ENCODE measurements at places on chromosomes 13 and 19.

DNA sequence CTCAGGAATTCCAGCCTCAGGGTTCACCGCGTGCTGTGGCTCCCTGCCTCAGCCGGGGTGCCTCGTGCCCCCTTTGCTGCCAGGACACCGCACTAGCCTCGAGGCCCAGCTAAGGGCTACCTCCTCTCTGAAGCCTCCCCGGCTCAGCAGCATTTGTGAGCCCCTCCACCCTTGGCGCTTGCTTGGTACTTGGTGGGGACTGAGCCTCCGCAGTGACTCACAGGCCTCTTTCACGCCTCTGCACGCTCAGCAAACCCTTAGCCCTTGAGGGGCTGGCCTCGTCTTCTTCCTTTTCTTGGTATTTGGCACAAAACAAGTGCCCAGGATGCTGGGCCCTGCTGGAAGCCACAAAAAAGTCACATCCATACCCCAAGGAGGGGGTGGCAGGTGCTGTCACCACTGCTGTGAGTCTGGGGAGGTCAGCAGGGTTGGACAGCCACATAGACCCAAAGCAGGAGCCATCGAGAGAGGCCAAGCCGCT lies 85.4 kb upstream of the TM9SF2 start:
- no peak for DNase-seq

DNA sequence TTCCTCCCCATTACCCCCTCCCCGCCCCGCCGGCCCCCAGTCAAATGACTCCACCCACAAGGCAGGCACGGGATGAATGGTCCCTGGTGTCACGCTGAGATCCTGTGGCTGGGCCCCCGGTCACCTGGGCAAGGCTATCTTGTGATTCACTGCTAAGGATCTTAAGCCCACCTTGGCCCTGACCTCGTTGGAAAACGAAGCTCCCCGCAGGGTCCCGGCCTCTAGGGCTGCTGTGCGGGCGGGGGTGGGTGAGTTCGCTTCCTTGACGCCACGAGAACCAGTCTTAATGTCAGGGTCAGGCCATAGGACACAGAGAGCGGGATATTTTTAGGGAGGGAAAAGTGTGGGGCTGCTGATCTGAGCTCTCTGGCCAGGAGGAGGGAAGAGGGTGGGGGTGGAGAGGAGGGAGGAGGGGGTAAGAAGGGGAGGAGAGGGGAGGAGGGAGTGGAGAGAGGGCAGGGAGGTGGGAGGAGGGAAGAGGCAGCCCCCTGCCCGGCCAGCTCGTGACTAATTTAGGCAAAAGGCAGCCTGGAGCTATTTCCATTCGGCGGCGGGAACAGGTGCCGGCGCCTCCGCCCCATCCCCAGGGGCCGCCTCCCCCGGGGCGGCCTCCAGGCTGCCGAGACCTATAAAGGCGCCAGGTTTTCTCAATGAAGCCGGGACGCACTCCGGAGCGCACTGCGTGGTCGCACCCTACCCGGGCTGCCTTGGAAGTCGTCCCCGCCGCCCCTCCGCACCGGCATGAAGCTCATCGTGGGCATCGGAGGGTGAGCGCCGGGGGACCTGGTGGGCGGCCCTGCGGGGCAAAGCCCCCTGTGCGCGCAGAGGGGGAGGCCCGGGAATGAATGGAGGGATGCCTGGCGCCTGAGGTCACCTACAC lies at the start of gene NMRK2:
Gene NMRK2 (plus strand): TSS at position 139 of the 880 bp plus-strand sequence. CDS start 603 bp downstream, at position 742.
- no peak for DNase-seq

DNA sequence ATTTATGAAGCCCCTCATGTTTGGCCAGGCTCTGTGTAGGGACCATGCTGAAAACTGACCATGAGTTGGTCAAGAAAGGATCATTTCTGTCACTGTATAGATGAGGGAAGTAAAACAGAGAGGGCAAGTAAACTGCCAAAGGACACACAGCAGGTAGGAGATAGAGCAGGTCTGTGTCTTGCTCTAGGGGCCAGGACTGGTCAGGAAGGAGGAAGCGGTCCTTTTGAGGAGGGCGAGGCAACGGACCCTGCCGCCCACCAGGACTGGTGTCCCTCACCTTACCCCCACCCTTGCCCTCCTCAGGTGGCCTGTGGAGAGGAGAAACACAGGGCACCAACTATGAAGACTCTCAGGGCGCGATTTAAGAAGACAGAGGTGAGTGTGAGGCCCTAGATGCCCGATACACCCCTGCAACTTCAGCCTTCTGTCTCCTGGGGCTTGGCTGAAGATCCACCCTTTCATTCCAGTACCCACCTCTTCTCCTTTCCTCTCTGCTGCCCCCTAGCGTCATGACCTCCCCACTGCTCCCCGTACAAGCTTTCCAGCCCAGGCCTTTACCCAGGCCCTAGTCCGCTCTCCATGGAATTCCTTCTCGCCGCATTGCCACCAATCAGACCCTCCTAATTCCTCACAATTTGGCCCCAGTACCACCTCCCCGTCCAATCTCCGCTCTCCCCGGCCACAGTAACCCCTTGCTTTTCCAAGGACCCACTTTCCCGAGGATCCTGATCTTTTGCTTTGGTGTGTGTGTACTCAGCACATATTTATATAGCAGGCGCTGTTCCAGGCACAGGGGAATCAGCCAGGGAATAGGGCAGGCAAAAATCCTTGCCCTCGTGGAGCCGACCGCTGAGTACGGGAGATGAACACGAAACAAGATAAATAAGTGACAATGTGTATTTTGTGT lies 3.9 kb downstream of the ANKRD24 start:
- DNase-seq: peak; percentile 86

GRCh38 chr19:34104096-34104495 lies 68.2 kb upstream of the LSM14A start:
- DNase-seq: no peak

GRCh38 chr19:31154021-31154420 lies 195.2 kb downstream of the TSHZ3 start:
- DNase-seq: no peak

DNA sequence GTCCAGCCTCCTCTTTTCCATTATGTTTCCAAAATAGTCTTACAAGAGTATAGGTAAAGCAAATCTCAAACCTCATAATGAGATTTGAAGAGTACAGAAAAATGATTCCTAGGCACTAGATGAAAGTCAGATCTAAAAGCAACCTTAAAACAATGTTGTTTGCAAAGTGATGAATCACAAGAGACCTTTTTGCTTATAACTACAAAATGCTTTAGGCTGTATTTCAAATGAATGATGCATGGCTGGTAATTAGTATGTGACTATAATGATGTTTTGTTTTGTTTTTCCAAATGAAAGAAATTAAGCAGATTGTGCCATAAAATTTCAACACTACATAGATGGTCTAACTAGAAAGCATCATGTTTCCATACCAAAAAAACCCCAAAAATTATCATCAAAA lies 272.7 kb downstream of the DIAPH3 start:
- no peak for DNase-seq

GRCh38 chr13:76129305-76130000 lies 493.3 kb downstream of the LMO7 start:
- no peak for DNase-seq

GRCh38 chr19:42515241-42515832 lies 12.9 kb downstream of the CEACAM1 start:
- DNase-seq: no peak

DNA sequence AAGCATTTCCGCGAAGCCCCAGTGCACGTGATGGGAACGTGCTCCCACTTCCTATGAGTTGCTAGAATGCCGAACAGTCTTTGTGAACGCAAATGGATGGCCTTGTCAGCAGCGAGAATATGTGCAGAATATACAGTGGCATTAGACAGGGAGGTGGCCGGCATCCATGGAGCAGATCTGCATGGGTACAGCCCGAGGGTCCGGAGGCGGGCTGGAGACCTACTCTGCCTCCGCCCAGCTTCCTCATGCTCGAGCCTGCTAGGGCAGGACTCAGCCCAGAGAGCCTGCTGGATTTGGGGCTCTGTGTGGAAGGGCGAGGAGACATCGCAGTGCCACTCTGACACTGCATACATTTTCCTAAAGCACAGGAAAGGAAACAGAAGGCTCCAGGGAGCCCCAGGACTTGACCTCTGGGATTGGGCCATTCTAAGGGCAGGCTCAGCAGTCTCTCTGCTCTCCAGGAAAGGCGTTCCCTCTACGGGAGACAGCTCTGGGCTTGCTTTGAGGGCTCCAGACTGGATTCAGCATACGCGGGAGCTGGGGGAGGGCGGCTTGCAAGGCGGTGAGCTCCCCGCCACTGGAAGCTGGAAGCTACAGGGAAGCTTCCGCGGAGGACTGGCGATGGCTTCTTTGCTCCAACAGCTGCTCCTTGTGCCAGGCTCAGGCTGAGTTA lies 55.9 kb upstream of the UQCRFS1 start:
- DNase-seq: no peak

GRCh38 chr13:98390086-98390715 lies 186.7 kb downstream of the STK24 start:
- DNase-seq: no peak

DNA sequence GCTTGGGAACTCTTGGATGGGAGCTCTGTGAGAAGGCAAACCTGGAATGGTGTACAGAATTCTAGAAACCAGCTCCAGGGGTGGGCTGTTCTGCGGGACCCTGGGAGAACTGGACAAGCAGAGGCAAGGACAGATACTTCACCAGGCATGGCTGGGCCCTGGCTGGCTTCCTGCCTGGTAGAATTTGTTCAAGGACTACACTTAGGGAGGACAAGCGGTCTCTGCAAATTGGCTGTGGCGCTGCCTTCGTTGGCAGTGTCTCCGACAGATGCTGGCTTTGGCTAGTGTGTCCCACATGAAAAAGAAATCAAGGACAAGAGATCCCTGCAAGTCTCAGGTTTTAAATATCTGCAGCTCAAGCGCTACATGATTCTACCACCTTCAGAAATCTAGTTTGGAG lies 12.4 kb downstream of the CEBPG start:
- DNase-seq: no peak

DNA sequence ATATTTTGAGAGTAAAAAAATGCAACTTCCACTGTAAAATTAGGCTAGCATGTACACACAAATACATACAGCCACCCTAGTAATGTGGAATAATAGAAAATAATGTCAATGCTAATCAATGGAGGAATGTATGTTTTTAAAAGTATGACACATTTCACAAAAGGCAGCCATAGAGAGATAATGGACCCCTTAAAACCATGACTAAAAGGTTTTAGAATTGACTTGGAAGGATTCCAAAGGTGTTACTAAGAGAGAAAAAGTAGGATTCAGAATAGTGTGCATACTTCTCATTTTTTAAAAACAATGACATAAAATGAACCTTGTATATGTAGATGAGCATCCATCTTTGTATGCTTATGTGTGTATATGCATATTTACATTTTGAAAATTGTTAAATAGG lies 597.9 kb upstream of the PCDH9 start:
- no peak for DNase-seq

GRCh38 chr19:30649934-30650614 lies 277.9 kb downstream of the ZNF536 start:
- DNase-seq: peak; percentile 54

GRCh38 chr13:98613591-98613990 lies 36.7 kb upstream of the STK24 start:
- no peak for DNase-seq

DNA sequence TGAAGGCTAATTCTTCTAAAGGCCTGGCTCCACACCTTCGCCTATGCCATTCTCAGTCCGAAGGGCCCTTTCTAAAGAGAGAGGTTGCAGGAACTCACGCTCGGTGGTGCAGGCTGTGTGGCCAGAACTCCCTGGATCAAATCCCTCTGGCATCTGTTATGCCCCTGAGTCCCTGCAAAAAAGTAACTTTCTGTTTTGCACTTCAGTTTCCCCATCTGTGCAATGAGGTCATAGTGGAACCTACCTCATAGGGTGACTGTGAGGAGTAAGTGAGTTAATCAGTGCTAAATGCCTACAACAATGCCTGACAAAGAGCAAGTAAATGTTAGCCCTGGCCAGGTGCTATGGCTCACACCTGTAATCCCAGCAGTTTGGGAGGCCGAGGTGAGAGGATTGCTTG lies 7.3 kb downstream of the IGSF23 start:
- no peak for DNase-seq

GRCh38 chr13:109569958-109570711 lies 216.2 kb downstream of the IRS2 start:
- DNase-seq: peak; percentile 56

DNA sequence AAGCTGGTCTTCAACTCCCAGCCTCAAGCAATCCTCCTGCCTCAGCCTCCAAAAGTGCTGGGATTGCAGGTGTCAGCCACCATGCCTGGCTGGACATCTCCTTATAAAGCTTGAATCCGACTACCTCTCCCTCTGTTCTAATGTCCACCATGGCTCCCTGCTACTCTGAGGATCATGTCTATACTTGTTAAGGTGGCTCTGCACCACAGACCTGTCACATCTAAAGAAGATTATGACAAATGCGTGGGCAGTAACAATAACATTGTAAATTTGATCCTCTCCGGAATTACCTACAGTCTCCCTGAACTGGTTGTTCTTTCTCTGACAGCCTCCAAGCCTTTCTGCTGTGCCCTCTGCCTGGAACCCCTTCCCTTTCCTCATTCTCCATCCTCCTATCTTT lies 1.8 kb downstream of the NXNL1 start:
- no peak for DNase-seq

- DNase-seq: peak; percentile 39
Observed at GRCh38 chr19:46515879-46516350, 20.2 kb upstream of the PNMA8B start.

DNA sequence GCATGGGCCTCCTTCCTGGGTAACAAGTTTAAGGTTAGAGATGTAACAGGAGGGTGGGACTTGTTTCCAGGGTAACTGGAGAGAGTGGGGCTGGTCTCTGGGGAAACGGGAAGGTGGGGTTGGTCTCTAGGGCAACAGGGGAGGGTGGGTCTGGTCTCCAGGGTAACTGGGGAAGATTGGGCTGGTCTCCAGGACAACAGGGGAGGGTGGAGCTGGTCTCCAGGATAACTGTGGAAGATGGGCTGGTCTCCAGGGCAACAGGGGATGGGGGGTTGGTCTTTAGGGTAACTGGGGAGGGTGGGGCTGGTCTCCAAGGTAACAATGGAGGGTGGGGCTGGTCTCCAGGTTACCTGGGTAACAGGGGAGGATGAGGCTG lies 36.5 kb downstream of the SPTBN4 start:
- no peak for DNase-seq

DNA sequence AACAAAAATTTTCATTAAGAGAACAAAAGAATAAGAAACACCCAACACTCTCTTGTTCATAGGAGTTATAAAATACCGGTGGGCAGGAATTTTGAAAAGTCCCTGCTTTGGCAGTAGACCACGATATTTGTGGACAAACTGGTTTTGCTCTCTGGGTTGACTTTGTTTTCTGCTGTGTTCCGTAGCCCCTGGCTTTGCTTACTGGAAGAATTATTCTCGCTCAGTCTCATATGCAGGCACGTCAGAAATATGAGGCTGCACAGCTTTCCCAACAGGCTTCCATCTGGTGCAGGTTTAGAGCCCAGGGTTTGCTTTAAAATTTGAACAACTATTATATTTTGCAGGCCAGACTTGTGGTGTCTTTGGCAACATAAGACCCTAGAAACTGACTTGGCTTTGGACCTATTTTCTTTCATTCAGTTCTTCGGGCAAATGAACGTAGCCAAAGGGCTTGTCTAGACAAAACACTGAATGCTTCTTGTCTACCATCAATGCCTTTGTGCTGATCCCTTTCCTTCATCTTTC lies 2012.6 kb downstream of the PCDH9 start:
- DNase-seq: no peak

GRCh38 chr13:75481176-75482069 lies 546 bp downstream of the TBC1D4 start:
- DNase-seq: peak; percentile 32

- DNase-seq: no peak
Observed at GRCh38 chr13:44719857-44720671, 143.9 kb upstream of the TSC22D1 start.
